Thymus (tissue), 14 donors: ENCODE measurements at places on chromosomes 1 and 21. TPM values are rescaled to one million over a fixed set of nuclear protein-coding genes. Genes with fewer than 3 reads are reported as not detected.

- H3K36me3 ChIP-seq: no peaks in the 10 kb centered on the region
- H3K27me3 ChIP-seq: peaks cover 3% of the 10 kb centered on the region
- H3K4me1 ChIP-seq: no peaks in the 10 kb centered on the region
- no peak overlapping the region for H3K4me3 ChIP-seq
- DNase-seq: no peak
- no peak overlapping the region for H3K27ac ChIP-seq
These were observed 144.1 kb downstream of the TNR start for GRCh38 chr1:175599212-175599705.

- H3K4me3 ChIP-seq: no peak overlapping the region
- DNase-seq: no peak
- no peaks in the 10 kb centered on the region for H3K36me3 ChIP-seq
- no peaks in the 10 kb centered on the region for H3K27me3 ChIP-seq
These were observed 74.4 kb upstream of the ZNF648 start for GRCh38 chr1:182135946-182136345.

DNA sequence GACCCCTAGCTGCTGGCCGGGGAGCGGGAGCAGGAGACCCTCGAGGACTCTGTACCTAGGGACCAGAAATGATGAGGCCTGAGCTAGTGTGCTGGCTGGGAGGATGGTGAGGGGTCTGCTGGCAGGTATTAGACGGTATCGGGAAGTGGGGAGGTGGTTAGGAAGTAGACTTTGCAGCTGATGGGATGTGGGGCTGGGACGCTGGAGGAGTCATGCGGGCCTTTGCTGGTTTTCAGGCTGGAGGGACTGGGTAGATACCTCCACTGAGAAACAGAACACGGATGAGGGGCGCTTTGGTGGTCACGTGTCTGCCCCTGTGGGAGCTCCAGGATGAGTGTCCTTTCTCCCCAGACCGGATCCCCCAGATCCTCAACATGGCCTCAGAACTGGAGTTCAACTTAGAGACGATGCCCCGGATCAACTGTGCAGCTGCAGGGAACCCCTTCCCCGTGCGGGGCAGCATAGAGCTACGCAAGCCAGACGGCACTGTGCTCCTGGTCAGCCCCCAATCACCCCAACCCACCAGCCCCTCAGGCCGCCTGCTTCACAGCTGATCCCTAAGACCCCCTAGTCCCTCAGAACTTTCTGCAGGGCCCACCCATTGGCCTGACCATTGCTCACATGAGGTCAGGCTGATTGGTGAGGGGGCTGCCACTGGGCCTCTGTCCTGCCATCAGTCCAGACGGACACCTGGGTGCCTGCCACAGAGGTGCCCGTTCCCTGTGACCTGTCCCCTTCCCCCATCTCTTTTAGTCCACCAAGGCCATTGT, 8.0 kb downstream of the TIE1 start:
- no peak for DNase-seq
- H3K4me3 ChIP-seq: no peak overlapping the region
- H3K36me3 ChIP-seq: no peaks in the 10 kb centered on the region
- no peaks in the 10 kb centered on the region for H3K27me3 ChIP-seq
- no peaks in the 10 kb centered on the region for H3K4me1 ChIP-seq
- no peak overlapping the region for H3K27ac ChIP-seq

GRCh38 chr1:16212251-16212961, at the start of gene ARHGEF19:
Gene ARHGEF19, minus strand, starts transcription at chr1:16212652. Its CDS starts 3,598 bp downstream, at chr1:16209054.
- H3K27ac ChIP-seq: no peak within 1 kb of the TSS
- peaks cover 56% of the 10 kb centered on the region for H3K27me3 ChIP-seq
- H3K36me3 ChIP-seq: no peaks in the 10 kb centered on the region

DNA sequence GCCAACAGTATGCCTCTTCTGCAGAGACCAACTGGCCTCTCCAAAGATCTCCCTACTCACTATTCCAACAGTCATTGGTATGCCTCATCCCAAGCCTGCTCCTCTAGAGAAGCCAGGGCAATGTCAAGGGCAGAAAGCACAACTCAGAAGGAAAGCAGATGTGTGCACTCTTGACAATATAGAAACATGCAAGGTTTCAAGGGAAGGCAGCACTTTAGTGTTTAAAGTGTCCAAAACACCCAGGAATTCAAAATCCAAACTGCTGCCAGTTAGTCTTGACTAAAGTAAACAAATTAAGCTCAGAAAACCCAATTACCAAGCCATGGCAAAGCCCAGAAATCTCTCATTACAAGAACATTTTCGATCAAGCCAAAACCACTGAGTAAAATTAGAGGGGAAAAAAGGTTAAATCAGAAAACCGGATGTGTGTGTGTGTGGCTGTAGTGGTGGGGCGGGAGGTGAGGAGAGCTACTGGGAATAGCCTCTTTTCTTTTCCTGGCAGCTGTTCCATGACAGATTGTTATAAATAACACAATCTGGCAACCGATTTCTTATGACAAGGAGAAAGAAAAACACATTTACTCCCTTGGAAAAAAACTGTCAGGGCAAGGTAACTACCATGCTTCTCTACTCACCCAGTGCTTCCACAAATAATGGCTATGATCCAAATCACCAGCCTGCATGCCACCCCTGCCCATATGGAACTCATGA, 39.2 kb downstream of the EIF2B3 start:
- no peak for DNase-seq
- H3K4me1 ChIP-seq: no peaks in the 10 kb centered on the region
- no peak overlapping the region for H3K4me3 ChIP-seq

DNA sequence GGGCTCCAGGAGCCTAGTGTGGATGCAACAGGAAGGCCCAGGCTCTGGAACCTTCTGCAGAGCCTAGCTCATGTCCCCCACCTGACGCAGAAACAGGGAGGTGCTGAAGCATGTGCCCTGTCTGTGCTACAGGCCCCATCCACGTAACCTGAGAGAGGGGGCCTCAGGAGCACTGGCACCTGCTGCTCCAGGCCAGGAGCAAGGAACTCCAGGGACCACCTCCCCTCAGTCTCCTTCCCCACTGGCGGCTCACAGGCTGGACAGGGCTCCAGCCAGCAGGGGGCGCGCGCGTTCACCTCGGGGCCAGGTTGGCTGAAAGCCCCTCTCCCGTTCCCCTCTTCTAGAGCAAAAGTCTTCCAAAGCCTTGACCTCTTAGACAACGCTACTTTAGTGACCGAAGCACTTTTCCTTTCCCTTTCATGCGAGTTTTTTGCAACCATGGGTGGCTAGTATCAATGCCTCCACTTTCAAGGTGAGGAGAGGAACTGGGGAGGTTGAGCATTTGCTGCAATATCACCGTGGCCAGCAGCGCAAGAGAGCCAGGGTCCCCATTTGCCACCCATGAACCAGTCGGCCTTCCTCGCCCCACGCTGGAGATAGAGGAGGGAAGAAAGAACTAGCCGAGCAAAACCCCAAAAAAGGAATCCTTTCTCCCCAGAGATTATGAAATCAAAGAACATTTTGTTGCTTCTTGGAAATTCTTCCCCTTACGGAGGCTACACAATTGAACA, 52.4 kb upstream of the GPR157 start:
- peak overlapping the region; percentile 52 for H3K4me3 ChIP-seq
- H3K4me1 ChIP-seq: peaks cover 6% of the 10 kb centered on the region
- H3K27me3 ChIP-seq: peaks cover 33% of the 10 kb centered on the region
- no peak overlapping the region for H3K27ac ChIP-seq

- no peaks in the 10 kb centered on the region for H3K4me1 ChIP-seq
- no peaks in the 10 kb centered on the region for H3K36me3 ChIP-seq
- H3K4me3 ChIP-seq: no peak overlapping the region
- no peaks in the 10 kb centered on the region for H3K27me3 ChIP-seq
These were observed 407.9 kb upstream of the LYPLAL1 start for GRCh38 chr1:218765753-218766152.

RGS8 gene
- 0.19 TPM for total RNA-seq
